ENCODE measurements at places on chromosomes 5 and 9.
A peak's percentile ranks its signal among the peaks of the same experiment; 100 is the strongest.

- DNase-seq = no peak
Observed at GRCh38 chr5:80761966-80762365, 107.2 kb upstream of the DHFR start.

- DNase-seq = no peak
Observed at GRCh38 chr5:10489810-10490426, 48.2 kb downstream of the ROPN1L start.

DNA sequence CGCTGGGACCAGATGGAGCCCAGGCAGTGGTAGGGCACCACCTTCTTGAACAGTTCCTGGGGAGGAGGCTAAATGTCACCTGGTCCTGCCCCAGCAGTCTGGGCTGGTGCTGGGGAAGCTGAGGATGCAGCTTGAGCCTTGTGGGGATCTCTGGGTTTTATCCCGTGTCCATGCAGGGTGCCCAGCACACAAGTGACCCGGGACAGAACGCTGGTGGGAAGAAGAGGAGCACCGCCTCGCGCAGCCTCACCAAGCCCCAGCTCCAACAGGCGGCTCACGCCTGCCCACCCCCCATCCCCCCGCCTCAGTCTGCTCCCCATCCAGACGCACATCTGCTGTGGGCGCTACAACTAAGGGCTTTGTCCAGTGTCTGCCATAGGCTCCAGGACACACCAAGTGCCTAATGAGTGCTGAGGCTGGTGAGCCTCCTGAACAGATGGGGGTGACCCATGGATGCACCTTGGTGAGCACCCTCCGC, 13.8 kb downstream of the RALGDS start:
- DNase-seq = no peak

- DNase-seq = no peak
Observed at GRCh38 chr5:133265720-133266526, 214.1 kb downstream of the HSPA4 start.

DNA sequence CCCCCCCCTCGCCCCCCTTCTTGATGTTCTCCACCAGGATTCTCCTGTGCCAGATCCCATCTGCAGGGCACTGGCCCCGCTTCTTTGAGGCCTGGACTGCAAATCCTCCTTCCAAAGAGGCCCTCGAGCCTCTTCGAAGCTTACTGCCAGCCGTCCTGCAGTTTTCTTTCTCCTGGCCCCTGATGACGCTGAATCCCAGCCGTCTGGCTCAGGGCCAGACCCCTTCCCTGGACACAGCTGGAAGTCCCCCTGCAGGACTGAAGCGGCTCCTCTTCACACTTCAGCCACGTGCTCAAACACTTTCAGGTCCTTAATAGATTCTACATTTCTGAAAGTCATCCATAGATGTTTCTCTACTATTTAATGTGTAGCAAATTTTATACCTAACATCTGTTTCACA, 121.5 kb downstream of the EHMT1 start:
- DNase-seq = no peak

DNA sequence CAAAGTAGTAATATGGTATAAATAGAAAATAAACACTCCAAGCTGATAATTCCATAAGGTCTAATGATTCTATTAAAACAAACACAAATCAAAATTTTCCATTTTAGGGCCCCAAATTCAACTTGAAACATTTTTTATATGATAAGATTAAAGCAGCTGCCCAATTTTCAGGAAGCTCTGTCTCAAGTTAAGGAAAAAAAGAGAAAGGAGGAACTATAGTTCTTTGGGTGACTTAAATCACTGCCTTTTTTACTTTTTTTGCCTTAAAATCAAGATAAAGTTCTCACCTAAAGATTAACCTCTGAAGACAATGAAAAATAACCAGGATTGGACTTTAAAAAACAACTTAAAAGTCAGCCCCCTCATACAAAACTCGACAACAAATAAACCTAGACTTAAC, 76.0 kb upstream of the IFNE start:
- no peak for DNase-seq

GRCh38 chr5:170057311-170057710, 48.4 kb upstream of the FOXI1 start:
- no peak for DNase-seq

GRCh38 chr9:7536310-7536939, 263.2 kb downstream of the DMAC1 start:
- peak; percentile 61 for DNase-seq

DNA sequence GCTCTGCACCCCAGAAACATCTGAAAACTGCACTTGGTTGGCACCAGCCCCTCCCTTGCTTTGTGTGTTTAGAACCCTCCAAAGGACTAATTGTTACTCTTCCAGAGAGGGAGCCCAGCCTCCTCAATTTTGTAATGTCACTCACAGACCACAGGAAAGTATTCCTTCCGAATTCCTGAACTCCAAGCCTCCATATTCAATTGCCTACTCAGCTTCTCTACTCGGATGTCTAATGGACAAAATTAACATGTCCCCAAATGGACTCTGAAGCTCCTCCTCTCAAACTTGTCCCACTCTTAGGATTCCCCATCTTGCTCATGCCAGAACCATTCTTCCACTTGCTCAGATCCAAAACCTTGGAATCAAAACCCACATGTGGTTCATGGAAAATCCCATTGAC, 3.9 kb upstream of the TMEM171 start:
- no peak for DNase-seq

DNA sequence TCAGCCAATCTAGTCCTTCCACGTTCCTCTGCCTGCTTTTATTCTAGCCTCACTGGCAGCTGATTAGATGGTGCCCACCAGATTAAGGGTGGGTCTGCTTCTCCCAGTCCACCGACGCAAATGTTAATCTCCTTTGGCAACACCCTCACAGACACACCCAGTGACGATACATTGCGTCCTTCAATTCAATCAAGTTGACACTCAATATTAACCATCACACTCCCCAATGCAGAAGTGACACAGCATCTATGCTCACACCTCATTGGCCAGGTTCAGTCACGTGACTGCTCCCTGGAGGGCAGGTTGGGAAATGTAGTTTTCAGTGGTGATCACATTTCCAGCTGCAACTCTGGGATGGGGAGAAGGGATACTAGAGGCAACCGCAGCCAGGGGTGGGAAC, 13.0 kb downstream of the SUSD3 start:
- no peak for DNase-seq

- DNase-seq = no peak
Observed at GRCh38 chr5:16864631-16865131, 71.4 kb downstream of the MYO10 start.

DNA sequence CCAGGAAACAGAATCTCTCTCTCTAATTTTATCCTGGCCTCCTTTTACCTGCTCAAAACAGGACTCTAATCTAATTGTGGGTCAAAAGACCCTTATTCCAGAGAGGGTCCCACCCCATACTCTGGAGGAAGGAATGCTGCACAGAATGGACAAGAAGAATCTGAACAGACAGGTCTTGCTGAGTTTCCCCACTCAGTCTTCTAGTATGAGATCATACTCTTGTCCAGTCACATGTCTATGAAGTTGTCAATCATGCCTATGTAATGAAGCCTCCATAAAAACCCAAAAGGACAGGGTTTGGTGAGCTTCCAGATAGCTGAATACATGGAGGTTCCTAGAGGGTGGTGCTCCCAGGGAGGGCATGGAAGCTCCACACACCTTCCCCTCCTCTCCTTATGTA, 123.9 kb upstream of the FER start:
- no peak for DNase-seq

GRCh38 chr5:93580927-93581445, at the start of gene NR2F1-AS1:
Gene NR2F1-AS1, minus strand, starts transcription at chr5:93581219.
- DNase-seq = no peak

DNA sequence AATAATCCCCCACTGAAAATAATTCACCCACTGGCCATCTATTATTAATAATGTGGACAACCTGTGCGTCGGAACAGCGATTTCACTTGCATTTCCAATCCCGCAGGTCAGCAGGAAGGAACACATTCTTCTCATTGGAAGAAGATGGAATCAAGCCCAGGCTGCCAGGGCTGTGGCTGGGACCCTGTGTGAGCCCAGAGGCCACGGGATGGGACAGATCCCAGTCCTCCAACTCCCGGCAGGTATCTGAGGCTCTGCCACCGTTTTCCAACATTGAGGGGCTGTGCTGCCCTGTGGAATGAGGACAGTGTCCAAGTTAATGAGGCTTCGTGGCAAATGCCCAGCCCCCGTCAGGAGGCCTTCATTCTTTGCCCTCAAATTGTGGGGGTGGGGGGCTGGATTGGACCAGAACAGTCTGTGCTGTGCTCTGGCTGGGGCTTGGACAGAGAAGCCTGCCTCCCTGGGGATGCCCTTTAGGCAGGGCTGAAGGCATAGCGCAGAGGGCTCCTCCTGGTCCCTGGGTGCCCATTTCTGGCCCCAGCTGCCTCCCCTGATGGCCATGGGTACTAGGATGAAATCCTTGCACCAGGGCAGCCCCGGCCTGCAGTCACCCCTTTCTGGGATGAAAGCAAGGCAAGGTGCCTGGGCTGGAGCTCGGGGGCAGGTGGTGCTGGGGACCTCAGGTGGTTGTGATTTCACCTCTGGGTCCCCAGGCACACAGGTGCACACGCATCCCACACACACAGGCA, 195.0 kb upstream of the PPP1R26 start:
- DNase-seq = no peak

DNA sequence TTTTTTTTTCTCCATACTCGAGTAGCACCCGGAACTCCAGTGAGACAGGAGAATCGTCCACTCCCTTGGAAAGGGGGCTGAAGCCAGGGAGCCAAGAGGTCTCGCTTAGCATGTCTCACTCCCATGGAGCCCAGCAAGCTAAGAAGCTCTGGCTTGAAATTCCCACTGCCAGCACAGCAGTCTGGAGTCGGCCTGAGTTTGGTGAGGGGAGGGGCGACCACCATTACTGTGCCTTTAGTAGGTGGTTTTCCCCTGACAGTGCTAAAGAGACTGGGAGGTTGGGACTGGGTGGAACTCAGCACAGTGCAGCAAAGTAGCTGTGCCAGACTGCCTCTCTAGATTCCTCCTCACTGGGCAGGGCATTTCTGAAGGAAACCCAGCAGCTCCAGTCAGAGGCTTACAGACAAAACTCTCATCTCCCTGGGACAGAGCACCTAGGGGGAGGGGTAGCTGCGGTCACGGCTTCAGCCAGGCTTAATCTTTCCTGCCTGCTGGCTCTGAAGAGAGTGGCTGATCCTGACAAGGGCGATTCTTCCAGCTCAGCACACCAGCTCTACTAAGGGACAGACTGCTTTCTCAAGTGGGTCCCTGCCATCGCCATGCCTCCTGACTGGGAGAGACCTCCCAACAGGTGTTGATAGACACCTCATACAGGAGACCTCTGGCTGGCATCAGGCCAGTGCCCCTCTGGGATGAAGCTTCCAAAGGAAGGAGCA, 414.5 kb upstream of the ZNF608 start:
- no peak for DNase-seq

DNA sequence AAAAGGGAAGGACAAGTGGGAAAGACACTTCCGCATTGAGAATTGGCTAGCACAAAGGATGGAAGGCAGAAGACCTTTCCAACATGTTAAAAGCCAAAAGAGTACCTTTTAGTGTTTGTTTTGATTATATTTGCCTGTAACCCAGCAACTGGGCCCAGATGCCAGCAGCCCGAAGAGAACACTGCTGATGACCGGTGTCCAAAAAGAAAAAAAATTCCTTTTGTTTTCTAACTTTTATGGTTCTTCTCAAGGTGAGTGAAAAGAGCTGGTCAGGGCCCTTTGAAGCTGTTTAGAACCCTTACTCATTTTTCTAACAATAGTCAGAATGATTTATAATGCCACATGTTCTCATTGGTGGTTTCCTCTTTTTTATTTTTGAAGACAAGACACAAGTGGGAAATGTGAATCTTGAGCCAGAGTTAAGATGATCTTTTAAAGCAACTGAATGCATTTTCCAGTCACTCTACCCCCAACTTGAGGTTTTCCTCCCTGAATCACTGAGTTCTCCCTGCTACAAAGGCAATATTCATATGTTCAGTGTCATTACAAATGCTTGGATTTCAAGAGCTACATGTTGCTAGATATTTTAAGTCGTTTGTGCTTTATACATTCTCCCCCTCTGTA, 32.3 kb upstream of the ZNF462 start:
- no peak for DNase-seq

DNA sequence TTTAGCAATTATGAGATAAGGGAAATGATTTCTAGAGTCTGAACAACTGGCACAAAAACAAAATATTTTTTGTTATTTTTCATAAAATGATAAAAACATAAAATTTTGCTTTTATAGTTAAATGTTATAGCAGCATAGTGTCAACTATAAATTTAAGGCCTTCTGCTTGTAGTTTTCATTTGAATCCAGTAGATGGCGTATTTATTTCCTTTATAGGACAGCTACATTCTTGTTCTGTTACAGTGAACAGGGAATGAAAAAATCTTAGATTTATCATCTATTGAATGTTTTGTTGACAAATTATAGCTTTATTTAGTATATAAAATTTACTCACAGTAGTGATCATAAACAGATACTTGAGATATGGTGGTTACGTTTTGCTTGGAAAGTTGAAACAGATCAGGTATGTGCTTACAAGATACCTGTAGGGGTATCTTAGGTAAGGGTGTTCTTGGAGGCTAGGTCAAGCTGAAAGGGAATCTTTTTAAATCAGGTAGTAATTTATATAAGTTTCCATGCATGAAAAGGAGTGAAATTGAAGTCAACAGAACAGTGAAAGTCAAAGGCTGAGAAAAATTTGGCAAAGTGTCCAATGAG, 239.3 kb upstream of the GRIN3A start:
- no peak for DNase-seq

DNA sequence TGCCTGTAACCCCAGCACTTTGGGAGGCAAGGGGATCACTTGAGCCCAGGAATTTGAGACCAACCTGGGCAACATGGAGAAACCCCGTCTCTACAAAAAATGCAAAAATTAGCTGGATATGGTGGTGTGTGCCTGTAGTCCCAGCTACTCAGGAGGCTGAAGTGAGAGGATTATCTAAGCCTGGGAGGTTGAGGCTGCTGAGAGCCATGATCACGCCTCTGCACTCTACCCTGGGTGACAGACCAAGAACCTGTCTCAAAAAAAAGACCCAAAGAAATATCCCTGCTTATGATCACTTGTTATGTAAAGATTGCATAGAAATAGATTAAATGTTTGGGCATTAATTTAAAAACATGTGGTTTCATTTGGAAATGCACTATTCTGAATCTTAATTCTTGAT, 125.1 kb downstream of the UGCG start:
- DNase-seq = no peak

- no peak for DNase-seq
Observed at GRCh38 chr5:99543841-99544240, 615.0 kb upstream of the CHD1 start.

- no peak for DNase-seq
Observed at GRCh38 chr5:122471031-122471751, 159.2 kb downstream of the SNCAIP start.

GRCh38 chr5:91722736-91723467, 339.8 kb upstream of the ARRDC3 start:
- no peak for DNase-seq

DNA sequence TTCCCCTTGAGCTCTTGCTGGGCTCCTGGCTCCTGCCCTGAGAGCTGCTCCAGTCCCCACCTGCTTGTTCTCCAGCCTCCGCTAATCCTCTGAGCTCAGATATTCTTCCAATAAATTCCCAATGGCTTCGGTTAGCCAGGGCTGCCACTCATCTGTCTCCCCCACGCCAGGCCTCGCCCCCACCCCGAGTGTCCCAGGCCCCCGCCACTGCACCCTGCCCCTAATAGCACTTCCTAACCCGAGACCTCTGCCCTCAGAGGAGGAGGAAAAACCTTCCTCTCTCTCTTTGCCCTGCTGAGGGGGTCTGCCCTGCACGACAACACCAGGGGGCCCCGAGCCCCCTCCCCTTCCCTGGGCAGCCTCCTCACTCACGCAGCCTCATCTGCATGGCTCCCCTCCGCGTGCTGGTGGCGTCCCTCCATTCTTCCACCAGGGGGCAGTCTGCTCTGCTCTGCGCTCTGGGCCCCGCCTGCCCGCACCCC, 5.4 kb upstream of the LCN15 start:
- DNase-seq = peak; percentile 71

All from stimulated activated effector memory CD8-positive, alpha-beta T cell treated with anti-CD3 and anti-CD28 coated beads, Interleukin-12 subunit alpha, Interleukin-12 subunit beta, amount 100 ng/mL, for 72 hours (primary cell).